ENCODE measurements at places on chromosomes 1 and 21.

- peak; percentile 82 for DNase-seq
Observed at GRCh38 chr1:226677027-226678020, 61.8 kb downstream of the ITPKB start.

DNA sequence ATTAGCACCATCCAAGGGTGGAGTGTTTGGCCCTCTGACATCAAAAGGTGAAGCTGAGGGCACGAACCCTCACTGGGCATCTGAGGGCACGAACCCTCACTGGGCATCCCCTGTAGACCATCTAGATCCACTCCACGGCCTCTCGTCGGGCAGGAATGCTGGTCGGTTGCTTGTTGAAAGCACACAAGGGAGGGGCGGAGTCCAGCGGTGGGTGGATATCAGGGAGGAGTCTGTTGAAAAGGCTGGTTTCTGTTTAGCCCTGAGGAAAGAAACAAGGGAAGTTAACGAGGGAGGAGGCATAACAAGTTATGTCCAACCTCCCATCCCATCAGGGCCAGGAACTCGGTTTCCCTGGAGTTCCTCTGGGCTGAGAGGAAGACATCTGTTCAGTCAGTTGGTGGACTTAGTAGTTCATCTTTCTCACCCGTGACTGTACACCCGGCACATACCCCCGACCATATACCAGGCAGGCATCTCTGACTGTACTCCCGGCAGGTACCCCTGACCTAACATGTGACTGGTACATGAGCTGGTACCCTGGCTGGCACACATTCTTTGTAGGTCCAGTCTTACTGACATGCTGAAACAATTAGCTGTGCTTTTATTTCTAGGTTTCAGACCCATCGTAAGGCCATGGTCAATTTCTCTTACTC, 32.1 kb upstream of the PDE9A start:
- DNase-seq, result no peak

DNA sequence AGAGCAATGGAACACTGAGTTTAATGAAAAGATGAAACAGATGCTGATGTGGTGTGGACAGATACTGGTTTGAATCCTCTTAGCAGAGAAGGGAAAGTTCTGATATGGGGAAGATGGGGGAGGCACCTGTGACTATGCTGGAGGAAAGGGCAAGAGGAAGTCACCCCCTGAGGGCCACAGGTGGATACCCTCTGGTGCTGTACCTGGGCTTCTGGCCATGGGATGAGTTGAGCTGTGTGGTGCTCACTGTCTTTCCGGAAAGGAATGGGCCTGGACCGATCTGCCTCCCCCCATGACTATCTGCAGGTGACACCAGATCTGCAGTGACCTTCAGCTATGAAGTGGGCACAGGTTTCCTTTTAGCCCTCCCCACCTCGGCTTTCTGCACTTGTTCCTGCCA, 52.4 kb downstream of the IER5 start:
- DNase-seq, result no peak

DNA sequence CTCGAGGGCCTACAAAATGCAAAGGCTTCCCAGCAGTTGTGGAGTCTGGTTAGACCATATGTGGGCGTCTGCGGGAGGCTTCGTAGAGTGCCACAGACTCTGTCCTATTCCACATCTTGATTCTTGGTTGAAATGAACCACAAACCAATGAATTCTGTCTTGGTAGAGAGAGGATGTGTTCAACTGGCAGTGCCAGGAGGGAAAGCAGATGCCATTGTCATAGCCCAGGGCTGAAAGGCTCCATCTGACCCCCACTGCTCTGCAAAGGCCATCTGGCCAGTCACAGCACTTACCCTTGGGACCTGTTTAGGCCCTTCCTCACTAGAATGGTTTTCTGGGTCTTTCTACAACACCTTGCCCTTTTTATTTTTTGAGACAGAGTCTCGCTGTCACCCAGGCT, 22.1 kb downstream of the ACOT11 start:
- no peak for DNase-seq

DNA sequence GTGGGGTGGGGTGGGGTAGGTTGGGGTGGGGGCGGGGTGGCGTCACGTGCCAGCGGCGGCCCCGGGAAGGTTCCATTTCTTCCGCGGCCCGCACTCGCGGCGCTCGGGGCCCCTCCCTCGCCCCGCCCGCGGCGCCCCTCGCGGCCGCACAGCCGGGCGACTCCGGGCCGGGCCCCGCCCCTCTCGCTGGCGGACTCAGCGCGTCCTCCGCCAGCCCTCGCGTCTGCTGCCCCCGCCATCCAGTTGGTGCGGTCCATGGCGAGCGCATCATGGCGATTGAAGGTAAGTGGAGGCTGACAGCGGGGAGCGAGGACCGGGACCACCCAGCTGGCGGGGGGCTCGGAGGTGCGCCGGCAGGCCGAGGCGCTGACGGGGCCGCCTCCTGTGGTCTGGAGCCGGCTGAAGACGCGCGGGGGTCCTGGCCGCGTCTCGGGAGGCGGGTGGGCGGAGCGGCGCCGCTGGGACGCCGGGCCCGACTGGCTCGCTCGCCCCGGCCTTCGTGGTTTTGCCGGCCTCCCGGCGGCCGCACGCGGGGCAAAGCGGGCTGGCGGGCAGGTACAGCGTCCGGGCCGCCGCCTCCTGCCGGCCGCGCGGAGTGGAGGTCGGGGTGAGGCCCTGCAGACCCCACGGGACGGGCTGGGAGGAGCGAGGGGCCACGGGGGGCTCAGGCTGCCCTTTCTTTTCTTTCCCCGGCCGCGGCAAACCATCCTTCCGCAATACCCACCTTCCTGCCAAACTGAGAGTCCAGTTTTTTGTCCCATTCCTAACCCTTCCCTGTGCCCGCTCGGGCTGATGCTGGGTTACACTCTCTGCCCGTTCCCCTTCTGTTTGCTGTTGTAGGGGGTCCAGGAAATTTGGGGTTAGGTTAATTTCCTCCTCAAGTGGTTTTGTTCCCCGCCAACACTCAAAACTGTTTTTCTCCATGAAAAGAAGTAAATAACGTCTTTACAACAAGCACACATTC, at the start of gene SYT14:
TSS of gene SYT14 (plus strand) at position 222 of the 964 bp plus-strand sequence. CDS start at position 270, 48 bp downstream.
- no peak for DNase-seq

DNA sequence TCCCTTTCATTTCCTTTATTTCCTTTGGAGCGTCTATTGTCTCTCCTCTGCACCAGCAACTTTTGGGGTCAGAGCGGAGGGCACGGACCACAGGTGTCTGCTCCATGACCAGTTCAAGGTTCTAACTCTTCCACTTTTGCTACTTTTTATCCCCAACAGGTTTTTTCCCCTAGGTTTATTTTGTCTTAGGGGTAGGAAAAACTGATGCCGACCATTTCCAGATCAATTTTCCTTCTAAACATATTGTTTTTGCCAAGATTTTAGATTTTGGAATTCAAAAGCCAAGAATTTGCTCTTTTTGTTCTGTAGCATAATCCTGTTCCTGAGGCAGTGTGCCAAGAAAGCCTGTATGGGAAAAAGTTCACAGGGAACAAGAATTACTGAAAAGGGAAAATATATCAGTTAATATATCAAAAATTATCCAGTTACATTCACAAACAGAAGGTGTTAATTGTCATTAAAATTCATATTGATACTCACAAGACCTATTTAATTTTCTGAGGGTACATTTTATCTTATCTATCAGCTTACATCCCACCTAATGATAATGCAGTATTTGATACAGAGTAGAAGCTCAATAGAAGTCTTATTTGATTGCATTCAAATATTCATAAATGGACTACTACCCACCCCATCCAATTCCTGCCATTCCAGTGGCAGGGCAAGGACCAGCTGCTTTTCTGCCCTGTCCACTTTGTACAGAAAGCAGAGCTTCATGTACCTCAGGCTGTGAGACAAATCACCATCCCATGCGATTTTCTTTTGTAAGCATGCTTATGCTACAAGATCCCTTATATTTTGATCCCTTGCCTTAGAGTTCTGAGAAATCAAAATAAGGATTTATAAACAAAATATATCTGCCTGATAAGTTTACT, 31.2 kb downstream of the TSEN15 start:
- DNase-seq, result no peak
